ENCODE measurements at places on chromosomes 1 and 21. TPM values are rescaled to one million over a fixed set of nuclear protein-coding genes. Genes with fewer than 3 reads are reported as not detected.

Gene S100A5
- 2.4 TPM for total RNA-seq

Gene FLG2
- total RNA-seq, result not detected

Gene EFNA4
- total RNA-seq, result 9.2 TPM

Gene MSH4
- 0.60 TPM for total RNA-seq

Gene CACNA1S
- not detected for total RNA-seq

Gene ERG
- total RNA-seq, result 0.55 TPM
